Thymus (tissue), 14 donors: ENCODE measurements at places on chromosomes 7 and 10. TPM values are rescaled to one million over a fixed set of nuclear protein-coding genes. Genes with fewer than 3 reads are reported as not detected.

- DNase-seq = no peak
- no peaks in the 10 kb centered on the region for H3K36me3 ChIP-seq
- no peaks in the 10 kb centered on the region for H3K27me3 ChIP-seq
- no peaks in the 10 kb centered on the region for H3K4me1 ChIP-seq
Observed at GRCh38 chr7:47188653-47189315, 393.1 kb downstream of the TNS3 start.

DNA sequence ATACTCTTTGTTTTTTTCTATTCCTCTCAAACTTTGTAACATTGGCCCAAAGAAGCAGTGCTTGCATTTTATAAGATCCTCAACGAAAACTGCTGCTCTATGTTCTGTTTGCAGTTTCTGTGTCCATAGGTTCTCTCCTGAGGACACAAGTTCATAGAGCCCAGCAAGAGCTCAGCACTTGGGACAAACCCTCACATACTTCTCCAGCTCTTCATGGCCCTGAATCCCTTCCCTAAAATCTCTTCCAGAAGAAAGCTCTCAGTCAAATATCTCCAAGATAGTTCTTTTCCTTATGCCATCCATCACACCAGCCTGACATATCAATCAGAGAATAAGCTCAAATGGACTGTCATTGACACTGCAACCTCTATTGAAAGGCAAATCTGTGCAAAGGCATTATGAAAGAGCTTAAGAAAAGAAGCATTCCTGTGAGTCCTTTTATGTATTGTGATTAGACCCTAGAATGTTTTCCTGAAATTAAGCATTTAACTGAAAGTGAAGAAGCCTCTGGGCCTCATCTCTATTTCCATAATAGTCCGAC, 405.5 kb downstream of the ANKRD7 start:
- no peak overlapping the region for H3K27ac ChIP-seq
- no peaks in the 10 kb centered on the region for H3K4me1 ChIP-seq
- H3K36me3 ChIP-seq = no peaks in the 10 kb centered on the region
- no peak for DNase-seq

The VAX1 gene
- not detected for total RNA-seq

GRCh38 chr10:111885046-111885445, 298.5 kb downstream of the GPAM start:
- H3K4me1 ChIP-seq = no peaks in the 10 kb centered on the region
- no peaks in the 10 kb centered on the region for H3K27me3 ChIP-seq
- H3K36me3 ChIP-seq = no peaks in the 10 kb centered on the region
- no peak overlapping the region for H3K27ac ChIP-seq

The VWC2 gene
- total RNA-seq = 0.05 TPM

- H3K4me3 ChIP-seq = no peak overlapping the region
- no peaks in the 10 kb centered on the region for H3K36me3 ChIP-seq
- H3K27ac ChIP-seq = no peak overlapping the region
- H3K4me1 ChIP-seq = no peaks in the 10 kb centered on the region
Observed at GRCh38 chr7:75776295-75776971, 4.4 kb upstream of the CCL26 start.

- no peak for DNase-seq
- H3K27ac ChIP-seq = no peak overlapping the region
- H3K4me1 ChIP-seq = peaks cover 15% of the 10 kb centered on the region
- H3K36me3 ChIP-seq = peaks cover 8% of the 10 kb centered on the region
- no peak overlapping the region for H3K4me3 ChIP-seq
- H3K27me3 ChIP-seq = no peaks in the 10 kb centered on the region
Observed at GRCh38 chr7:73735528-73735905, 3.1 kb downstream of the ABHD11 start.

The INSYN2A gene
- total RNA-seq = 1.2 TPM

The AQP1 gene
- 18.4 TPM for total RNA-seq

- H3K27me3 ChIP-seq = no peaks in the 10 kb centered on the region
- H3K4me3 ChIP-seq = no peak overlapping the region
- H3K27ac ChIP-seq = no peak overlapping the region
- no peak for DNase-seq
- H3K36me3 ChIP-seq = no peaks in the 10 kb centered on the region
Observed at GRCh38 chr10:129883029-129883428, 81.0 kb downstream of the EBF3 start.

GRCh38 chr7:158016180-158017097, 571.2 kb downstream of the PTPRN2 start:
- H3K4me1 ChIP-seq = no peaks in the 10 kb centered on the region
- H3K4me3 ChIP-seq = no peak overlapping the region
- no peaks in the 10 kb centered on the region for H3K27me3 ChIP-seq
- no peak for DNase-seq

DNA sequence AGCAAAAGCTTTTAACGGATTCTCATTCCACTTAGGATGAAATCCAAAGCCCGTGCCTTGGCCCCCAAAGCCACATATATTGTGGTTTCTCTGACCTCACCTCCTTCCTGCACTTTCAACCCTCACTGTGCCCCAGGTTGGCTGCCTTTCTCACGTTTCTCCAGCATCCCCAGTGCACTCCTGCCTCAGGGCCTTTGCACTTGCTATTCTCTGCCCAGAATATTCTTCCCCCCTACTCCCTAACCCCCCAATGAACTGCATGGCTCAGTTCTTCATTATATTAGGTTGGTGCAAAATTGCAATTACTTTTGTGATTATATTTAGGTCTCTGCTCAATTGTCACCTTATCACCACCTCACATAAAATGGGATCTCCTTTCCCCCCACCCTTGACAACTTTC, 34.2 kb downstream of the MYOF start:
- no peaks in the 10 kb centered on the region for H3K4me1 ChIP-seq
- no peaks in the 10 kb centered on the region for H3K36me3 ChIP-seq
- DNase-seq = no peak
- H3K27me3 ChIP-seq = no peaks in the 10 kb centered on the region

DNA sequence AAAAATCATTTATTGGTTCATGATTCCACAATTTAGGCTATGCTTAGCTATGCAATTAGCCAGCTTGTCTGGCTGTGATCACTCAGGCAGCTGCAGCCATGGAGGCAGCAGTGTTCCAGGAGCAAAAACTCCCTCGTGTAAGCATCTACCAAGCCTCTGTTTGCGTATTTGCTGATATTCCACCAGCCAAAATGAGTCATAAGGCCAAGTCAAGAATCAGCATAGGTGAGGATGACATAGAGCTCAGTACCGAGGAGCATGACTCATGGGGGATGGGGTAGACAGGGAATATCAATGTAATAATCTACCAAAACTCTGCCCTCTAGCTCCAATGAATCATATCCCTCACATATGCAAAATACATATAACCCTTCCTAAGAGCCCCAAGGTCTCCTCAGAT, 63.3 kb downstream of the IMMP2L start:
- H3K4me3 ChIP-seq = no peak overlapping the region
- H3K27ac ChIP-seq = no peak overlapping the region
- DNase-seq = no peak
- H3K36me3 ChIP-seq = no peaks in the 10 kb centered on the region
- no peaks in the 10 kb centered on the region for H3K27me3 ChIP-seq

The SLC4A2 gene
- 22.9 TPM for total RNA-seq

The BRAF gene
- total RNA-seq = 17.3 TPM

The SDK1 gene
- 3.2 TPM for total RNA-seq

DNA sequence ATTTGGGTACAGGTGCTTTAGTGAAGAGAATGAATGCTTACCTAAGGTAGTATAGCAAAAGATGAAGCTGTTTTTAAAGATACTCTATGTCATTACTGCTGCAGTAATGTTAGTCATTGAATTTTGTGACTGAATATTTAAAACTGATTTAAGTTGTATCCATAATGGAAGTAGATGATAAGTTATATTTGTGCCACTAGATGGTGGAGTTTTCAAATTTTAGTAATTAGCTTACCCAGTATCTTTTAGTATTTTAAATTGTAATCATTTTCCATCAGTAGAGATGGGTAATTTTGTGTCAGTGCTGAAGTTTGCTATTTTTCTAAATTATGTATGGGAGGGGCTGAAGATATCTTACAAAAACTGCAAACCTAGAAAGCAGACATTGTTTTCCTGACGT, 25.2 kb downstream of the HBP1 start:
- DNase-seq = no peak
- H3K36me3 ChIP-seq = peaks cover 25% of the 10 kb centered on the region
- H3K27me3 ChIP-seq = no peaks in the 10 kb centered on the region
- H3K27ac ChIP-seq = no peak overlapping the region
- no peaks in the 10 kb centered on the region for H3K4me1 ChIP-seq
- H3K4me3 ChIP-seq = no peak overlapping the region

- no peak overlapping the region for H3K27ac ChIP-seq
- H3K4me1 ChIP-seq = no peaks in the 10 kb centered on the region
- peak; percentile 1 for DNase-seq
- H3K27me3 ChIP-seq = no peaks in the 10 kb centered on the region
- H3K4me3 ChIP-seq = no peak overlapping the region
- no peaks in the 10 kb centered on the region for H3K36me3 ChIP-seq
Observed at GRCh38 chr7:108805808-108806397, 236.2 kb downstream of the DNAJB9 start.

The SLC18A3 gene
- total RNA-seq = not detected

DNA sequence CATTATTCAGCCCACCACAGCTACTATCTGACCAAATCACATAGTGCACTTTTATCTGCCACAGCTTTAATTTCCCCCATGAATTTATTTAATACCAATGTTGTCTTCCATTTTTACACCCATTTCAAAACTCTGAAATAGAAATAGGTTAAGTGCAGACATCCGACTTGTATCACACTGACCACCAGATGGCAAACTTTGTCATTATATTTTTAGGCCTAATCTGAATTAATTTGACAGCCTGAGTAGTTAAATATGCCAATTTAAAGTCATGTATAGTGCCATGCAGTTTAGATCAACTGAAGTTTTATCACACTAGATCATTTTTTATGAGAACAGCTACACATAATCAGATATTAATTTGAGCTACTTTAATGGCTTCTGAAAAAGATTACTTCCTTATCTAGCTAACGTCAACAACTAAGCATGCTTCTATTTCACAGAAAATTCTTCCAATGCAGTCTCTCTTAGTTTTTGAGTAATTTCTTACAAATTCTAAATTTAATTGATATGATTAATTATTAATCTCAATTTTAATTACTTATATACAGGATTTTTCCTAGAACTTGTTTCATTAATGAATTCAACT, 566.4 kb downstream of the GFRA1 start:
- no peaks in the 10 kb centered on the region for H3K4me1 ChIP-seq
- no peaks in the 10 kb centered on the region for H3K27me3 ChIP-seq
- no peak overlapping the region for H3K4me3 ChIP-seq
- no peaks in the 10 kb centered on the region for H3K36me3 ChIP-seq
- no peak overlapping the region for H3K27ac ChIP-seq
